ENCODE measurements at places on chromosomes 5 and 9.

DNA sequence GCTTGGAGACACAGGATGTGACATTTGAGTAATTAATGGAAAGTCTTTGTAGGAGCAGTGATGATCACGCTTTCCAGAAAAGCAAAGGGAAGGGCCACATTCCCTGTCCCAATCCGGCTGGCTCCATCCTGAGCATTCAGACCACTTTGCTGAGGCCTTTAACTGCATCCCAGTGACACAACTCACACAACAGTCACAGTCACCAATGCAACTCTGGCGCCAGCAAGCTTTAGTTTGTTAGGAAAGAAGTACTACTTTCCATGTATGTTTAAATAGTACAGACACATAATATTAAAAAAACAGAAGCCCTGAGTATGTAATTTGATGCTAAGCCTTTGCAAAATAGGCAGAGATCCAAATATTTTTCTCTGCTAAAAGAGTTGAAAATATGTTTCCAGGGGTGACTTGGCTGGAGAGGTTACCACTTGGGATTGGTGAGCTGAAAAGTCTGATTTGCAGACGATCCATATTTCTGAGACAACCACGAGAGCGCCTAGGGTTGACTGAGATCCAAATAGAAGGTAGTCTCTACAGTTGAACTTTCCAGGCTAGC lies 31.7 kb upstream of the GAS1 start:
- DNase-seq, result no peak

DNA sequence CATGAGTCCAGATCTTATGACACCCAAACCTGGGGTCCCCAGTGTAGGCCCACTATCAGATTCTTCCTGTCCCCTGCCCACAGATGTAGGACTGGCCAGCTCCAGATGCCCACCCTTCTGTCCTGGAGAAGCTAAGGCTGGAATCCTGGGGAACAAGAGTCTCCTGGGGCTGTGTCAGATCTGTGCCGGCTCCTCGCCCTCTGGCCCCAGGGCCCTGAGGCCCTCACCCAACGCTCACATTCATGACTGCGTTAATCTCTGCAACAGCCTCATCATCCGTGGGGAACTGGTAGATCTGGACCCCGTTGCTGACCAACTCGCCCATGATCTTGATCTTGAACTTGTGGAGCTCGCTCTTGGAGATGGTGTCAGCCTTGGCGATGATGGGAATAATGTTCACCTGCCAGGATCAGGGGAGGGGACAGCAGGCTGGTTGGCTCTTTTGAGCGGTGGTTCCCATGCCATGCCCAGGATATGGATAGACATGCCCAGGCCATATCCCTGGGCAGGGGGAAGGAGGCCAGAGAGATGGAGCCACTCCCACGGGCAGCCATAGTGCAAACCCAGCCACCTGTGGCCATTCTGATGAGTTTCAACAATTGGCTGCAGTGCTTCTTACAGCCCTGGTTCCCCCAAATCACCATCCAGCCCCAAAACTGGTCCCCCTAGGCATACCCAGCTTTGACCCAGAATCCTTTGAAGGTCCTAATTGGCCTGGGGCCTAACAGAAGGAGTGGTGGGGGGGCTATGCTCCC lies 14.6 kb downstream of the SEPTIN8 start:
- no peak for DNase-seq

GRCh38 chr9:94864862-94865509 lies 138.5 kb downstream of the AOPEP start:
- no peak for DNase-seq

- DNase-seq, result no peak
These were observed 48.5 kb downstream of the NEK6 start for GRCh38 chr9:124306098-124306735.

GRCh38 chr5:157761690-157762621 lies 18.4 kb downstream of the LSM11 start:
- DNase-seq, result no peak

- DNase-seq, result no peak
These were observed 24.2 kb downstream of the TRIO start for GRCh38 chr5:14167211-14167845.

GRCh38 chr5:142817949-142818431 lies 47.8 kb downstream of the ARHGAP26 start:
- DNase-seq, result no peak

GRCh38 chr5:41787265-41787664 lies 83.0 kb downstream of the OXCT1 start:
- DNase-seq, result no peak

- DNase-seq, result no peak
These were observed 70.7 kb downstream of the CSNK1G3 start for GRCh38 chr5:123582550-123583285.

DNA sequence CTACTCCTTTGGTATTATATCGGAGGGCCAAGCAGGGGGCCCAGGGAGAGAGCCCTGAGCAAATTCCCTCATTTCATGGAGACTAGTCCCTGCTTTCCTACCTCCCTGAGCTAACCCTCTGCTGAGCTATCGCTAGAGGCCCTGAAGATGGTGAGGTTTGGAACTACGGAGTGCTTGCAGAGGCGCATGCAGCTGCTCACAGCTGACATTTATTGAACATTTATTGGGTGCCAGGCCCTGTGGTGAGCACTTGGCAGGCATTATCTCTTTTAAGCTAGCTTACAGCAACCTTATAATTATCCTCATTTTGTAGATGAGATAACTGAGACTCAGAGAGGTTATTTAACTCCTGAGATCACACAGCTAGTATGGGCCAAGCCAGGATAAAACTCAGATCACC lies 9.8 kb downstream of the FAT2 start:
- no peak for DNase-seq

- DNase-seq, result no peak
These were observed 9.6 kb downstream of the EFNA5 start for GRCh38 chr5:107661038-107661649.

- no peak for DNase-seq
These were observed 76.8 kb downstream of the ZDHHC21 start for GRCh38 chr9:14616188-14616982.

- no peak for DNase-seq
These were observed 226.3 kb upstream of the ZNF608 start for GRCh38 chr5:124972703-124973102.

DNA sequence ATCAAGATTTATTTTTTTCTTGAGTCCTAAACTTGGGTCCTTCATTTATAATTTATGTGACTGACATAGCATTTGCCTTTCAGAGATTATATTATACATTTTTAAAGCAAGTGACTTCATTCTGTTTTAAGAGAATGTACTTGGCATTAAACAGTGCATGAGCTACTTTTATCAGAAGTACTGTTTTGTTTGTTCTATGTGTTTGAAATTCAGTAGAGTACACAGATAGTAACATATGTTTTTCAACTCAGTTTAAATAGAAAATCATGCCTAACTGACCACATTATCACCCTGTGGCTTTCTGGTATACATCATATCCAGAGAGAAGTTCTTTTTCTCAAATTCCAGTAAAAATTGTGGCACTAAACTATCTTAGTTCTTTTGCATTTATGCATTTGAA lies 335.3 kb upstream of the CDH18 start:
- DNase-seq, result no peak

DNA sequence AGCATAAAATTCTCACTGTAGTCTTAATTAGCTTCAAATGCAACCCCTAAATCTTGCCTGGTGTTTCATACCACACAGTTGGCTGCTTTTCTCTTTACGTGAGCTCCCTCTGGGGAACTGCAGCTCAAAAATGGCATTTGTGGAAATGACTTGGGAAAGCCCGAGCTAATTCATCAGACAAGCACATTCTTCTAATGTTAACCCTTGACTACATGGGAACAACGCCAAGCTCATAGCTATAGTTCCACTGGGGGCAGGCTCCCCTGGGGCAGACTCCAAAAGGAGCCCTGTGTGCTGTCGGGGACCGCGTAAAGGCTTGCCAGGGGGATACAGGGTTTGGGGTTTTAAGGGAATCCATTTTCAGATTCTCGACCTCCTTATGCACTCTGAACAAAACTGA lies 301.4 kb upstream of the DAP start:
- DNase-seq, result no peak

- DNase-seq, result no peak
These were observed 31.4 kb downstream of the ACTBL2 start for GRCh38 chr5:57450991-57451876.

DNA sequence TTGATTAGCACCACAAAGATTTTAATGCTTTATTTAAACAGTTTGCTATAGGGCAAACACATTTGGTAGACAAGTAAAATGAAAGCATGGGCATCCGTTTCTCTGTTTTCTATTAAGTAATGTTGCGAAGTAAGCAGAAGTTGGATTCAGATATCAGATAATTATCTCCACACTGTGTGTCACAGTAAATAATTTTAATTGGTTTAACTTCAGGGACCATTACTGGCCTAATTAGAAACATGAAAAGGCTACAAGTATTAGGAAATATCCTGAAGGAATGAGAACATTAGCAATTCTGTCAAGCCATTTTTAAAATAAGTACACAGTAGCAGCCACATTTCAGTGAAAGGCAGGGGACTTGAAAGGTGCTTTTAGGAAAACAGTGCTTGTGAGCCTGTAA lies 975.4 kb downstream of the NR2F1-AS1 start:
- no peak for DNase-seq

DNA sequence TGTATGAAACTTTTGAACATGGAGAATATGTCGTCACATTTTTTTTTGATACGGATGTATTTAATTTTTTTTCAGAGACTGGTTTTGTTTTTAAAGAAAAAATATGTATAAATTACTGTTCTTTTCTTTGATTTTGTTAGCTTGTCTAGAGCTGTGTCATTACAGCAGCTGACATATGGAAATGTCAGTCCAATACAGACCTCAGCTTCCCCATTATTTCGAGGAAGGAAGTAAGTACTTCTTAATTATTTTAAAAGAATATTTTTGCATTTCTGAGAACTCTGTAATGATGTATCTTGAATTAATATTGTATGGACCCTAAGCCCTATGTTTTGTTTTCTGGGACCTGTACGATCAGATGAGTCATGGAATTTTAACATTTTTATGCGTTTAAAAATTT lies 7.6 kb downstream of the TENT2 start:
- DNase-seq, result no peak

DNA sequence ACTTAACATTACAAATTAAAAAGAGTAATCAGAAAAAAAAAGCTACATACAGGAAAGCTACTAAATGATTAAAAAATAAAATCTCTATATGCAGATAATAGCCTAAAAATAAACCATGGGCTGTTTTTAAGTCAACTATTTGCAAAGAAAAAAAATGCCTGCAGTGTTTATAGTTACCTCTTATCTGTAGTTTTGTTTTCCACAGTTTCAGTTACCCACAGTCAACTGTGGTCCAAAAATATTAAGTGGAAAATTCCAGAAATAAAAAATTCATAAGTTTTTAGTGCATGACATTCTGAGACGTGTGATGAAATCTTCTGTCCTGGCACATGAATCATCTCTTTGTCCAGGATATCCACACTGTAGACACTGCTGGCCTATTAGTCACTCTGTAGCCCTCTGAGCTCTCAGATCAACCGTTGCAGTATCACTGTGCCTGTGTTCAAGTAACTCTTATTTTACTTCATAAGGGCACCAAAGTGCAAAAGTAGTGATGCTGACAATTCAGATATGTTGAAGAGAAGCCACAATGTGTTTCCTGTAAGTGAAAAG lies 59.2 kb downstream of the PRELID2 start:
- DNase-seq, result no peak

- DNase-seq, result no peak
These were observed 11.8 kb upstream of the NDUFB6 start for GRCh38 chr9:32584784-32585183.

GRCh38 chr5:149802008-149802680 lies 72.0 kb downstream of the PPARGC1B start:
- no peak for DNase-seq

GRCh38 chr9:134369416-134370212 lies 43.4 kb downstream of the RXRA start:
- DNase-seq, result no peak

DNA sequence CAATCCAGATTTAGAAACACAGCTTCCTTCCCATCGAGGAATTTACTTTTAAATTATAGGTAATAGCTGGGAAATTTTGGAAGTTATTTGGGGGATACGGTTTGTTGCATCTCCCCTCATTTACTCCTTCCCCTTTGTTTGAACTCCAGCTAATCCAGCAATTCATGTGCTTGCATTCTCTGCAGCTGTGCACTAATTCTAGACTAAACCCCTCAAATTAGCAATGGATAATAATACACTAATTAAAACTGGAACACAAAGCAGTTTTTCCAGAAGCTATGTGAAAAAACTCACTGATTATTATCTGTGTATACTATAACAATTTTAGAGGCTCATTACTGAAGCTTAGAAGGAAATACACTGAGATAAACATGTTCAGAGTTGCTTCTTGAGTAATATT lies 751.2 kb upstream of the ZNF608 start:
- no peak for DNase-seq

DNA sequence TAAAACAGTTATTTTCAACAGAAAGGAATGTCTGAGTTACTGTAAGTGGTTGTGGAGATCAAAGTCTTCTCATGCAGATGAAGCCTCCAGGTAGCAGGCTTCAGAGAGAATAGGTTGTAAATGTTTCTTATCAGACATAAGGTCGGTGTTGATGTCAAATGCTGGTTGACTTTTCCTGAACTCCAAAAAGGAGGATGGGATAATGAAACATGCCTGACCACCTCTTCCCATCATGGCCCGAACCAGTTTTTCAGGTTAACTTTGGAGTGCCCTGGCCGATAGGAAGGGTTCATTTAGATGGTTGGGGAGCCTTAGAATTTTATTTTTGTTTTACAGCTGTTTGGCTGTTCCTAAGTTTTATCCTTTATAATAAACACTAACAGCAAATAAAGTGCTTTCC lies 478.4 kb downstream of the ACTL7B start:
- DNase-seq, result no peak

GRCh38 chr9:131423171-131423581 lies 29.3 kb downstream of the PRRC2B start:
- no peak for DNase-seq

DNA sequence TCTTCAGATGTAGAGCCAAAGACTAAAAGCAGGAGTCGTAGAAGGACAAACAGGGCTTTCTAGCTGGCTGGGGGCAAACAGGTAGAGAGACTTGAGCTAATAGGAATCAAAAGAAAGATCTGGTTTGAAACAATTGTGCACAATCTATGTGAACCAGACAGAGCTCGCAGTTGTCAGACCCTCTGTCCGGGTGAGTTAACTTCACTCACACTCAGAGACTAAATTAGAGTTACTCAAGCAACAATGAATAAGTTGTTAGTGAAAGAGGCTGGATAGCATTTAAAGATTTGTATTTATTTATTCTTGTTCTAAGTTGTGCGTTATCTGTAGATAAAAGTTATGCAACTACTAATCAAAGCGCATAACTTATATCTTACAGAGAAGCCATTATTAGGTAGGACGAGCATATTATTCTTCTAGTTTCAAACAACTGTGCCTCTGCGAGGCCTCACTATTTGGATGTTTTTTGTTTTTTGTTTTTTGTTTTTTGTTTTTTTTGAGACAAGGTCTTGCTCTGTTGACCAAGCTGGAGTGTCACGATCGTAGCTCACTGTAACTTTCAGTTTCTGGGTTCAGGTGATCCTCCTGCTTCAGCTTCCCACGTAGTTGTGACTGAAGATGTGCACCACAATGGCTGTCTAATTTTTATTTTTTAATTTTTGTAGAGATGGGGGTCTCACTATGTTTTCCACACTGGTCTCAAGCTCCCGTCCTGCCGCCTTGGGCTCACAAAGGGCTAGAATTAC lies 13.2 kb upstream of the LNPEP start:
- no peak for DNase-seq

GRCh38 chr9:132694144-132694543 lies 23.9 kb downstream of the GTF3C4 start:
- DNase-seq, result no peak

Data from stimulated activated CD8-positive, alpha-beta memory T cell treated with anti-CD3 and anti-CD28 coated beads, Interleukin-7, amount 100 ng/mL, for 24 hours (primary cell).